Glomerular endothelial cell (primary cell): ENCODE measurements at places on chromosomes 6 and 20. TPM values are rescaled to one million over a fixed set of nuclear protein-coding genes. Genes with fewer than 3 reads are reported as not detected.

The MUC21 gene
- total RNA-seq: not detected in 2 replicates

The FERMT1 gene
- 1.2 and 3.9 TPM in 2 replicates for total RNA-seq

The KCNK15 gene
- total RNA-seq: 0.35 TPM in 1 of 2 replicates, not detected in the other

The PRPF6 gene
- 63.2 and 64.3 TPM in 2 replicates for total RNA-seq

The TMEM74B gene
- total RNA-seq: 0.76 and 1.2 TPM in 2 replicates

The SOX4 gene
- 66.0 and 108 TPM in 2 replicates for total RNA-seq

The DAAM2 gene
- 0.53 and 1.2 TPM in 2 replicates for total RNA-seq

The CALHM5 gene
- total RNA-seq: 4.8 and 5.5 TPM in 2 replicates

The SEMG1 gene
- not detected in 2 replicates for total RNA-seq

The TMEM200A gene
- total RNA-seq: 9.3 and 15.9 TPM in 2 replicates

The CNR1 gene
- 0.34 TPM in 1 of 2 replicates, not detected in the other for total RNA-seq

The SGK2 gene
- 4.4 TPM in 1 of 2 replicates, not detected in the other for total RNA-seq

The UFL1 gene
- total RNA-seq: 15.3 and 15.8 TPM in 2 replicates

The RCAN2 gene
- 5.7 and 10.0 TPM in 2 replicates for total RNA-seq

The RPS6KA2 gene
- total RNA-seq: 102 and 249 TPM in 2 replicates

The ZC3H12D gene
- not detected in 2 replicates for total RNA-seq

The MOCS1 gene
- 8.6 and 12.1 TPM in 2 replicates for total RNA-seq

The STK35 gene
- total RNA-seq: 18.7 and 22.9 TPM in 2 replicates

The SPATS1 gene
- not detected in 2 replicates for total RNA-seq

The LAMA2 gene
- 0.24 and 0.58 TPM in 2 replicates for total RNA-seq

The SLC22A3 gene
- total RNA-seq: 0.58 and 0.70 TPM in 2 replicates

The TFAP2A gene
- total RNA-seq: 0.29 and 0.78 TPM in 2 replicates

The RPS10 gene
- 1,516 and 2,726 TPM in 2 replicates for total RNA-seq

The CTAGE9 gene
- total RNA-seq: 0.05 TPM in 1 of 2 replicates, not detected in the other

The MOG gene
- not detected in 2 replicates for total RNA-seq
